ENCODE measurements at places on chromosomes 2 and 18. TPM values are rescaled to one million over a fixed set of nuclear protein-coding genes. Genes with fewer than 3 reads are reported as not detected.

HOXD13 gene
- total RNA-seq = not detected

UGT1A3 gene
- not detected for total RNA-seq

DNA sequence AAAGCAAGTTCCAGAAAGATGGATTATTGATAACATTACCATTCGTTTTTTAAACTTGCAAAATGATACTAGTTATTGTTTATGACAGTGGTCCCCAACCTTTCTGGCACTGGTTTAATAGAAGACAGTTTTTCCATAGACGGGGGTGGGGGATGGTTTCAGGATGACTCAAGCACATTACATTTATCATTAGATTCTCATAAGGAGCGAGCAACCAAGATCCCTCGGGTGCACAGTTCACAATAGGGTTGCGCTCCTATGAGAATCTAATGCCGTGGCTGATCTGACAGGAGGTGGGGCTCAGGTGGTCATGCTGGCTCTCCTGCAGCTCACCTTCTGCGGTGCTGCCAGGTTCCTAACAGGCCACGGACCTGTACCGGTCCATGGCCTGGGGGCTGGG, 86.2 kb downstream of the BCL2 start:
- no peaks in the 10 kb centered on the region for H3K27me3 ChIP-seq
- H3K27ac ChIP-seq = peak overlapping the region; percentile 86
- peaks cover 23% of the 10 kb centered on the region for H3K36me3 ChIP-seq
- H3K4me3 ChIP-seq = peak overlapping the region; percentile 77
- DNase-seq = no peak

DNA sequence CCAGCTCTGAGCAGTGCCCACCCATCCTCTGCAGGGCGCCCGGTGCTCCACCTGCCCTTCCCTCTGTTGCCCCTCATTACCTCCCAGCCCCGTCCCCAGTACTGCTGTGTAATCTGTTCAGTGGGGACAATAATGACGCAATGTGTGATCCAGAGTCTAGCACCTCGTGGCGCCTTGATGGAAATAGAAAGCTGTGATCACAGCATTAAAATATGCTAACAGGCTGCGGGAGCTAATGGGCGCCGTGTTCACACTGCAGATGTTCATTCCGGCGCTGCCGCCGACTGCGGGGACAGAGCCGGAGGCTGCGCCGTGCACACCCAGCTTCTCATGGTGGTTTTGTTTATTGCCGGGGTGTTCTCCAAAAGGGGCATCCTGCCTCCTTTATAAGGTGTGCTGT, 235.2 kb downstream of the LDLRAD4 start:
- H3K27ac ChIP-seq = no peak overlapping the region
- H3K4me1 ChIP-seq = peaks cover 45% of the 10 kb centered on the region
- DNase-seq = no peak
- H3K36me3 ChIP-seq = peaks cover 5% of the 10 kb centered on the region
- H3K27me3 ChIP-seq = no peaks in the 10 kb centered on the region

DNA sequence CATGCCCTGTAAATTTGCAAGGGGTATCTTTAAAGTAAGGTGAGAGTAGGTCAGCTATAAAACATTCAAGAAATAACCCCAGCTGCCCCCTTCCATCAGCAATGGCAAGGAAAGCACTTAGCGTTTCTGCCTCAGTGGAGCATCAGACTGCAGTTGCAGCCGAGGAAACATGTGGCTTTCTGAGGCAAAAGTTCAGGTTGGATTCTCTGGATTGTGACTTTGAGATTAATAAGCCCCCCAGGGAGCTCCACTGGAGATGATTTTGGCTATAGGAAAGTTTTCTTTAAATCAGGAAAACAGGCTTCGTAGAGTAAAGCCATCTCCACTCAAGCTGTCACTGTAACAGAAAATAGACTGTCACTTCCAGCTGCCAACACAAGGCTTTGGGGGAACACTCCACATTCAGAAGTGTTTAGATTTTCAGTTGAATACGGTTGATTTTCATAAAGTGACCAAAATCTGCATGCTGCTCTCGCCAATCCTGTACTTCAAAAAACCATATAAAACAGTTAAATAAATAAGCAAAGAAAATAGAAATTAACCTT, 15.3 kb upstream of the RIT2 start:
- DNase-seq = no peak
- H3K27me3 ChIP-seq = no peaks in the 10 kb centered on the region
- no peak overlapping the region for H3K4me3 ChIP-seq

- no peak overlapping the region for H3K27ac ChIP-seq
- DNase-seq = no peak
- H3K27me3 ChIP-seq = no peaks in the 10 kb centered on the region
- no peak overlapping the region for H3K4me3 ChIP-seq
Observed at GRCh38 chr2:190357600-190357999, 14.2 kb downstream of the INPP1 start.

Data from activated T-cell treated with anti-CD3 and anti-CD28 coated beads, Interleukin-2, amount 50 U/mL, for 72 hours (primary cell).